ENCODE measurements at places on chromosomes 12 and 14.

GRCh38 chr14:55277972-55278740, 6.9 kb downstream of the FBXO34 start:
- no peak for DNase-seq

DNA sequence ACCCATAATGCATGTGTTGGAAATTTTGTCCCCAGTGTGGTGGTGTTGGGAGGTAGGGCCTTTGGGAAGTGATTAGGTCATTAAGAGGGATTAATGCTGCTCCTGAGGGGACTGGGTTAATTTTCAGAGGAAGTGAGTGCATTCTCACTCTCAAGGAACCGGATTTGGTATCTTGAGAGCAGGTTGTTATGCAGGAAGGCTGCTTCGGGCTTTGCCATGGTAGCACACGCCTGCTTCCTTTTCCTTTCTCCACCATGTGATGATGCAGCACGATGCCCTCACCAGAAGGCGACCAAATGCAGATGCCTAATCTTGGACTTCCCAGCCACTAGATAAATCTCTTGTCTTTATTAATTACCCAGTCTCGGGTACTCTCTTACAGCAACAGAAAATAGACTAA, 257.1 kb downstream of the SSPN start:
- DNase-seq, result no peak

GRCh38 chr14:96038558-96038919, 623 bp upstream of the C14orf132 start:
- no peak for DNase-seq

GRCh38 chr14:78863143-78863542, 693.0 kb downstream of the NRXN3 start:
- peak; percentile 40 for DNase-seq

DNA sequence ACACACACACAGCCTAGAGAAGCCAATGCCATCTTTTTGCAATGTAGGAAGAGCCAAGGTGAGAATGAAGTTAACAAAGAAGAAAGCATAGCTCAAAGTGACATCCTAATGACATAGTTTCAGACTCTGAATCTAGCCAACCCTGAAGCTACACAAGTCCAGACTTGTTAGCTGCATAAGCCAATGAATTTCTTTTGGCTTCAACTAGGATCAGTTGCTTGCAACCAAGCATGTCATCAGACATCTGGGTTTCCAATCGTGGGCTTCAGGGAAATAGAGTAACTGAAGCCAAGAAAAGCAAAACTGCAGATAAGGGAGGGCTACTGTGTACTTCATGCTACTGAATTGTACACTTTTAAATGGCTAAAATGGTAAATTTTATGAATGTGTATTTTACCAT, 4.4 kb upstream of the GPHN start:
- peak; percentile 71 for DNase-seq

GRCh38 chr14:57352396-57353170, 37.8 kb upstream of the NAA30 start:
- DNase-seq, result no peak

DNA sequence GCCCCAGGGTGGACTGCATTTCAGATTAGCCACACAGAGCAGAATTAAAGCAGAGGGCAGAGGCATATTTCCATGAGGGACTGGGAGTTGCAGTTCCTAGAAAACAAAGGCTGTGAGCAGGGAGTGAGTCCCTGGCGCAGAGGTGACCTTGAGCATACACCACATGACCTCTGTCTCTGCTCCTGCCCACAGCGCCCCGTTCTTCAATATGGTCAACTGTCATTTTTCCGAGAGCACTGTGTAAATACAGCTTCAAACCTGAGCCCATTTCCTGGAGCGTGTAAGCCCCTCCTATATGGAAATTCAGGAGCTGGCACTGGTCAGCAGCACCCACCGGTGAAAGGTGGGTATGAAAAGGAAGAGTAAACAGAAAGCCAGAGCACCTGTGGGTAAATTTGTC, 192.2 kb upstream of the PELI2 start:
- no peak for DNase-seq

Measured in astrocyte of the spinal cord (primary cell).